Activated CD8-positive, alpha-beta T cell treated with anti-CD3 and anti-CD28 coated beads for 36 hours (primary cell): ENCODE measurements at places on chromosomes 6 and 20. TPM values are rescaled to one million over a fixed set of nuclear protein-coding genes. Genes with fewer than 3 reads are reported as not detected.

DNA sequence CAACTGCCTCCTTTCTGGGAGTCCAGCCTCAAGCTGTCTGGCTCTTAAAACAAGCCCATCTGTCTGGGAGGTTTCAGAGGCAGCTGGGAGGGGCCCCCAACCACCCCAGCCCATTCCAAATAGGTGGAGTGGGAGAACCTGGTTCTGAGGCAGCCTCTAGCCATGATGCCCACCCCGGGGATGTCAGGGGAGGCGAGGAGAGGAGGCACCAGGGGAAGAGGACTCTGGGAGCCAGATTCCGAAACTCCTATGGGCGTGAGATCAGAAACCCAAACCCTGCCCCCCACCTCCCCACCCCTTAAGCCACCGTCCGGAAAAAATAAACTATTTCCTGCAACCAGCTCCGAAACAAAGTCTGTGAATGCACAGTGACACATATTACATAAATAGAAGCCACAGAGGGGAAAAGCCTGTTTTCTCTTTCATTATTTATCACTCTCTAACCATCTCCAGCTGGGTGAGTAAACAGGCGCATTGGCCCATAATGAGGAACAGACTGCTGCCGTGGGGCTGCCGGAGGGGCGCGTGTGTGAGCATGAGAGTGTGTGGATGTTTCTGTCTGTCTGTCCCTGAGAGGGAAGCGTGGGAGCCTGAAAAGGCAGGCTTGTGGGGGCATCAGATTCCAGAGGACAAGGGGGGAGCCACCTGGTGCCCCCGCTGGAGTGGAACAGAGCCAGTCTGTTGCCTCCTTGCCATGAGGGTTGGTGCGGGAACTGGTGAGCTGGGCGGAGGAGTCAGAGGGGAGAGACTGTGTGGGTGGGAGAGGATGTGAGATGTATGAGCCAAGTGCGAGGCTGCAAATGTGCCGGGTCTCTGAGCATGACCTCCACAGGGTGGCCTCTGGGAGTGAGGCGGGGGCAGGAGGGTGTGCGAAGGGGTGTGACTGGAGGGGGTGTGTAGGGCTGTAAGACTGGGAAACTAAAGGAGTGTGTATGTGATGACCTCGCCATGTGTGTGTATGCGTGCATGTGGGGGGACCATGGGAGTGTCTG, 14.3 kb upstream of the FOXP4 start:
- peaks cover 21% of the 10 kb centered on the region for H3K27me3 ChIP-seq
- H3K27ac ChIP-seq = peak overlapping the region; percentile 95
- peaks cover 30% of the 10 kb centered on the region for H3K4me1 ChIP-seq
- peak; percentile 87 for DNase-seq
- H3K36me3 ChIP-seq = no peaks in the 10 kb centered on the region
- H3K4me3 ChIP-seq = peak overlapping the region; percentile 68

TPBG gene
- total RNA-seq = not detected

GRCh38 chr20:35735826-35736470, 6.1 kb downstream of the RBM39 start:
- no peaks in the 10 kb centered on the region for H3K27me3 ChIP-seq
- H3K4me3 ChIP-seq = peak overlapping the region; percentile 71
- H3K36me3 ChIP-seq = peaks cover 81% of the 10 kb centered on the region
- peaks cover 65% of the 10 kb centered on the region for H3K4me1 ChIP-seq

DNA sequence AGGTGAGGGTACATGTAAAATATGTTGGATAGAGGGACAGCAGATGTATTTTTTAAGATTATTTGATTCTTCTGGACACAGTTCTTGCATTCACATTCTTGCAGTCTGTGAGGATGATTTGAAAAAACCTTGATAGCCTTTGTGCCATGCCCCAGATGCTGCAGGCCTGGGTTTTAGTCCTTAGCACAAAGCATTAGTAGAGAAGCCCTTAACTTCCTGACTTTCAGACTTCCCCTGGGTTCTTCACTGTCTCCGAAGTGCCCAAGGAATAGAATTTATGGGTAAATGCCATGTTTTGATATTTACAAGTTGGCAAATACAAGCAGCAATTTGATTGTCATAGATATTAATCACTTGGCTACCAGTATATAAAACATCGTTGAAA, 67.6 kb upstream of the SUPT3H start:
- H3K4me1 ChIP-seq = peaks cover 53% of the 10 kb centered on the region
- no peak overlapping the region for H3K4me3 ChIP-seq
- peak overlapping the region; percentile 70 for H3K27ac ChIP-seq
- no peaks in the 10 kb centered on the region for H3K27me3 ChIP-seq

GRCh38 chr20:46635514-46636136, 15.6 kb downstream of the SLC13A3 start:
- H3K27ac ChIP-seq = no peak overlapping the region
- H3K4me3 ChIP-seq = no peak overlapping the region
- peaks cover 7% of the 10 kb centered on the region for H3K27me3 ChIP-seq
- H3K36me3 ChIP-seq = no peaks in the 10 kb centered on the region

DNA sequence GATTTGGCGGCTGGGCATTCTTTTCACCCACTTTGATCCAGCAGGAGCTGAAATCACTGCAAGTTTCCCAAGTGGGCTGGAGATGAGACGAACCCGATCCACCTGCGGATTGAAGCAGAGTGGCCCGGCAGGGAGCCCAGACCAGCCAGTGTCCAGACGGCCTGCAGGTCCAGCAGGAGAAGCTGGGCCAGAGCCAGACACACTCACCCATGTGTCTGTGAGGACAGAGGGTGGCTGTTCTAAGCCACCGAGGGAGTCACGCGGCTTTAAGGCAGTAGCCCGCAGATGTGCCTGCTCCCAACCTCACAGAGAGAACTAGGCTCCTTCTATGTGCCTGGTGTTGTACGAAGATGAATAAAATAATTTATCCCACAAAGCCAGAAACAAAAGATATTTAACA, 200.7 kb downstream of the WDR27 start:
- H3K36me3 ChIP-seq = no peaks in the 10 kb centered on the region
- DNase-seq = no peak
- H3K4me3 ChIP-seq = no peak overlapping the region
- no peaks in the 10 kb centered on the region for H3K4me1 ChIP-seq
- H3K27ac ChIP-seq = no peak overlapping the region
- H3K27me3 ChIP-seq = no peaks in the 10 kb centered on the region
